ENCODE measurements at places on chromosomes 5 and 9.

- no peaks in the 10 kb centered on the region for H3K27me3 ChIP-seq
- DNase-seq = no peak
- H3K4me1 ChIP-seq = peaks cover 18% of the 10 kb centered on the region
- H3K36me3 ChIP-seq = peaks cover 2% of the 10 kb centered on the region
- peak overlapping the region; percentile 53 for H3K4me3 ChIP-seq
- H3K27ac ChIP-seq = peak overlapping the region; percentile 15
Measured at GRCh38 chr5:36239370-36240293, 2.1 kb downstream of the NADK2 start.

- no peak overlapping the region for H3K4me3 ChIP-seq
- H3K27ac ChIP-seq = no peak overlapping the region
- H3K36me3 ChIP-seq = no peaks in the 10 kb centered on the region
- peaks cover 8% of the 10 kb centered on the region for H3K27me3 ChIP-seq
Measured at GRCh38 chr9:133727277-133727875, 10.8 kb downstream of the SARDH start.

GRCh38 chr9:134633362-134634142, 8.1 kb upstream of the COL5A1 start:
- H3K36me3 ChIP-seq = no peaks in the 10 kb centered on the region
- no peak overlapping the region for H3K27ac ChIP-seq
- no peak overlapping the region for H3K4me3 ChIP-seq
- no peak for DNase-seq
- no peaks in the 10 kb centered on the region for H3K27me3 ChIP-seq

DNA sequence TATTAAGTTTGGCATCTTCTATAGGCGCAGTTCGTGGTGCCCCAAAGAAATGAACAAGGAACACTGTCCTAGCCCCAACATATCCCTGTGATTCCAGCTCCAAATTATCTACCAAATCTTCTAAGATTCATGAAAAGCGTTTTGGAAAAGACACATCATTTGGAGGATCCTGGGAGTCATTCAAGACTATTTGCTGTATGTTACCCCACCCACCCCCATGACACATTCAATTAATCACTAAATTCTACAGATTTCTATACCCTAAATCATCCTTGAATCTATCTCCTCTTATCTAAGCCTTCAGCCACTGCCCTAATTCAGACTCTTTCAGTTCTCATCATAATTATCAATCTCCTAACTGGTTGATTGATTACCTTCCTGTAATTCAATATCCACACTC, 5.5 kb upstream of the RUSC2 start:
- no peak overlapping the region for H3K27ac ChIP-seq
- H3K4me1 ChIP-seq = peaks cover 4% of the 10 kb centered on the region
- no peak overlapping the region for H3K4me3 ChIP-seq
- no peaks in the 10 kb centered on the region for H3K36me3 ChIP-seq
- H3K27me3 ChIP-seq = peaks cover 12% of the 10 kb centered on the region

DNA sequence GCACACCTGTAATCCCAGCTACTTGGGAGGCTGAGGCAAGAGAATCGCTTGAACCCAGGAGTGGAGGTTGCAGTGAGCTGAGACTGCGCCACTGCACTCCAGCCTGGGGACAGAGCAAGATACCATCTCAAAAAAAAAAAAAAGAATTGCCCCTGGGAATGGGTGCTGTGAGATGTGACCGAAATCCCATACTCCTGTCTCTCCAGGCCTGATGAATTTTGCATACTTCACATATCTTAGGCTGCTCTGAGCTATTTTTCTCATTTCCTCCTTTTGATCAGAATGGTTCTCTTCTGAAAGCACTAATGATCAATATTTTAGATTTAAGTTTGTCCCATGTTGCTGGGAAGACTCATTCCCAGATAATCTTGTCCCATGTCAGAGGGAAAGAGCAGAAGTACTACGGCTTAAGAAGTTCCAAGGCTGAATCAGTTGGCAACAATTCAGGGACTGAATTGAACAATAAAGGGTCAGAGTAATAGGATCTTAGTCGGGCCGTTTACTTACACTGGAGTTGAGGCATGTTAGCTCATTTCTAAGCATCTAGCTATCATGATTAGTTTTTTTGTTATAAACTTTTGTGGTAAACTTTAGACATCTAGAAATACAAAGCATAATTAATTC, 44.2 kb upstream of the TENT2 start:
- peaks cover 3% of the 10 kb centered on the region for H3K4me1 ChIP-seq
- no peak overlapping the region for H3K27ac ChIP-seq
- no peaks in the 10 kb centered on the region for H3K36me3 ChIP-seq
- no peaks in the 10 kb centered on the region for H3K27me3 ChIP-seq

DNA sequence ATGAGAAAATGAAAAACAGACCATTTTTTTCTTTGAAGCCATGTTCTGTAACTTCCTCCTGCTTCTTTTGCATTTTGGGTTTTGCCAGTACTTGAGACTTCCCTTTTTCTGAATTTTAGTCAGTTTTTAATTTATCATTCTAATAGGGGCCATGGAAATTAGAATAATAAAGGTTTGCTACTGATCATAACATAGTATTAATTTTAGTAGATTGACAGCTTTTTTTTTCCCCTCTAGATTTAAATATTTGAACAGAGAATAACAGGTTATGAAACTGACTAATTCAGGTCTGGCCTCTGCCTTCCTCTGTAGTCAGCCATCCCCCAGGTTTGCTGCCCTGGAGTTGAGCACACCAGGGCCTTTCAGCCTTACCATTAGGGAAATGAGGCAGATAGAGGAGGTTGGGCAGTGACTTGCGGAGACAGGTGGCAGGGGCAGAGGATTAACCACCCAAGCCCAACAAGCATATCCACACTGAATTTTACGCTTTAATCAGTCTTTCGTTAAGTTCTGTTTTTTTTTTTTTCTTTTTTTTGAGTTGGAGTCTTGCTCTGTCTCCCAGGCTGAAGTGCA, 80.1 kb upstream of the TNFAIP8 start:
- H3K36me3 ChIP-seq = peaks cover 20% of the 10 kb centered on the region
- H3K4me1 ChIP-seq = peaks cover 89% of the 10 kb centered on the region
- no peak for DNase-seq
- H3K27ac ChIP-seq = peak overlapping the region; percentile 91
